ENCODE measurements at places on chromosomes 12 and 14.
A peak's percentile ranks its signal among the peaks of the same experiment; 100 is the strongest.

DNA sequence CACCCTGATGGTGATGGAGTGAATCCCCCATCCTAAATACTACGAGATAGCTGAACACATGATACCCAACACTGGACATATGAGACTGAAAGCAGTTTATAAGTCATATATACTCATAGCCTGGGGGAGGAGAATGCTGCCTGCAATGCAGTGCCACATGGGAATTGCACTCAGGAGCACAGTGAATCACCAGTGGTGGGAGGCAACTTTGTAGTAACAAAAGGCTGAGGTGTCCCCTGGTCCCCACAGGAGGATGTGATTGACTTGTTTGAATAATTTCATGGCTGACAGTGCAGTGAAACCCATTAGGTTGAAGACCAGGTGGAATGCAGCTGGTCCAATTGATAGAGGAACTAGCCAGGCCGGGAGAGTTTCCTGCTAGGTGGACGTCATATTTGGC lies 20.2 kb downstream of the CCDC38 start:
- no peak for DNase-seq

- no peak for DNase-seq
Observed at GRCh38 chr12:16344269-16344668, 3.2 kb upstream of the MGST1 start.

GRCh38 chr14:77037215-77037937 lies 8.9 kb upstream of the IRF2BPL start:
- DNase-seq = no peak

- DNase-seq = no peak
Observed at GRCh38 chr14:102094101-102094500, 7.3 kb upstream of the HSP90AA1 start.

- DNase-seq = no peak
Observed at GRCh38 chr14:34684578-34684977, 29.8 kb downstream of the CFL2 start.

GRCh38 chr12:3049176-3049575 lies 28.0 kb upstream of the TSPAN9 start:
- no peak for DNase-seq

- DNase-seq = no peak
Observed at GRCh38 chr14:68593806-68594536, 198.9 kb downstream of the ZFP36L1 start.

DNA sequence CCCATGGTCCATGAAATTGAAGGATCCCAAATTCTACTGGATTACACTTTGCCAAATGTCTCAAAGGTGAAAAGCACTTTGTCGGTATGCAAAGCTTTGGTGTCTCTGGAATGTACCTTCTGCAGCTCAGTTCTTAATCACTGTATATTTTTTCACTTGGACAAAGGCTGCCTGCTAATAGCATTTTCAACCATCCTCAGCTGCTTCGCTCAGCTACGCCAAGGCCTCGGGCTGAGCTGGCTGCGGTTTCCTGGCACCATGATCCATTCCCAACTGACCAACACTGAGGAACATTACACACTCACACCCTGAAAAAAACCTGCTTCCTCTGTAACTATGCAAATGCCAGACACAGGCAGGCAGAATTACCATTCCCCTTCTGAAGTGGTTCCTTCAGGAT lies 335.2 kb downstream of the DPF3 start:
- no peak for DNase-seq

DNA sequence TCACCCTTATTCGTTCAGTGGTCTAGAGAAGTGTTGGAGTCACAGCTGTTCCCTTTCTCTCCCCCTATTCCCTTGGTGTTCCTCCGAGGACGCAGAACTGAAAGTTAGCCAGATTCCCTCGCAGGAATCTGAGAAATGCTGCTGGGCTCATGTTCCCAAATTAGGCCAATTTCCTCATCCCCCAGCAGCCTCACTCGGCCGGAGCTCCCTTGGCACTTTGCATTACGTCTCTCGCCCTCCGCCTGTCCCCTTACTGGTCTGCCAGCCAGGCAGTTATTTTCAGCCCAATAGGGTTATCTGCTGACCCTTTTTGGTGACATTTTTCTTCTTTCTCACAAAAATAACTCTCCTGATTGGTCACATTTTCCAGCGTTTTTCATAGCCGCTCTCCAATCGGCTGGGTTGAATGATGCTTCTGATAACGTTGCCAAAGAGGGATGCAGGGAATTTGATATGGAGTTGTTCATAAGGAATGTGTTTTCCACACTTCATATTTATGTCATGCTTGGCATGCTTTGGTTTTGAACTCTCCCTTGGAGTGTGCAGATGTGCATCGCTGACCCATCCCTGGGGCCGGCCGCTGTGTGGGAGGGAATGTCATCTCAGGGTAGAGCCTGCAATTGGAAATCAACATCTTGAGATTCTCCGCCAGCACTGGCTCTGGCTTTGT lies 9.9 kb downstream of the IFT43 start:
- DNase-seq = no peak

GRCh38 chr12:95787274-95787818 lies 3.2 kb downstream of the NTN4 start:
- DNase-seq = no peak

- no peak for DNase-seq
Observed at GRCh38 chr14:65019944-65020566, 33.4 kb downstream of the FNTB start.

- no peak for DNase-seq
Observed at GRCh38 chr12:54689034-54689372, 40.8 kb upstream of the DCD start.

DNA sequence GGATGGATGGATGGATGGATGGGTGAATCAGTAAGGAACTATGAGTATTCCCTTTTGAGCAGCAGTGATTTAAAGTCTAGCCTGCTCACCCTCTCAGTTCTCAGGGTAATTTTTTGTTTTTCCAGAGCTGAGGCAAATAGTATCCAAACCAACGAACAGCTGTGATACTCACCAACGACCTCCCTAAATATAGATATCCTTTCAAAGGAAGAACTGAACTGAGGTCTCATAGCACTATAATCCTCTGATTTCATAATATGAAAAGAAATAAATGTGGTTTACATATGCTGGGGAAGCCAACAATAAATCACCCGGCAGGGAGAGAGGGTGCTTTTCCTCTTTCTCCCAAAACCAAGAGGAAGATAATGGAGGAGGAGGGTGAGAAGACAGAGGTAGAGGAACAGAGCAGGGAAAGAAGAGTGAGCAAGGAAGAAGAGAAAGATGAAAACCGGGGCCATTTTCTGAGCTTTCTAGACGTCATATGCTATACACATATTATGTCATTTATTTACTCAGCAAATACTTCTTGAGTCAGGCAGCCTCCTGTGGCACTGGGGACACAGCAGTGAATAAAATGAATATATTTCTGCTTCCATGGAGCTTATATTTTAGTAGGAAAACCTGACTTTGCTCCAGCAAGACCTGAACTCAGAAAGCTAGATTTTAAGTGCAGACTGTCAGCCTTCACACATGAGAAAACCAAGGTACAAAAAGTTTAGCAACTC lies 710.7 kb upstream of the TBX3 start:
- DNase-seq = no peak

DNA sequence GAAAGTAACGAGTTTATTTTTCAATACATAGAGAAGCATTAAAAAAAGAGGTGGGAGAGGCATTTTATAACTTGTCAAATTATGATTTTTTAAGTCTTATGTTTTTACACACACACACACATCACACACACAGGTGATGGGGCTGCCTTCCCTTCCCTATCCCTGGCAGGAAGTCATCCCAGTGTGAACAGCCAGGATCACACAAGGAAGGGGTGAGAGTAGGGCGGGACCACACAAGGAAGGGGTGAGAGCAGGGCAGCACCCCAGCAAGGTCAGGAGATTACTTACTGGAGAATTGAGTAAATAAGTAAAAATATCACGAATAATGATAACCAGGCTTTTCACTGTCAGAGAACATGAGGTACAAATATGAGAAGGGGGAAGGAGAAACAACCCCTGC lies 372.6 kb downstream of the SEC23A start:
- DNase-seq = no peak

GRCh38 chr12:128549601-128550218 lies 274.0 kb downstream of the SLC15A4 start:
- DNase-seq = no peak

GRCh38 chr12:92650228-92650822 lies 52.5 kb upstream of the PLEKHG7 start:
- DNase-seq = no peak

DNA sequence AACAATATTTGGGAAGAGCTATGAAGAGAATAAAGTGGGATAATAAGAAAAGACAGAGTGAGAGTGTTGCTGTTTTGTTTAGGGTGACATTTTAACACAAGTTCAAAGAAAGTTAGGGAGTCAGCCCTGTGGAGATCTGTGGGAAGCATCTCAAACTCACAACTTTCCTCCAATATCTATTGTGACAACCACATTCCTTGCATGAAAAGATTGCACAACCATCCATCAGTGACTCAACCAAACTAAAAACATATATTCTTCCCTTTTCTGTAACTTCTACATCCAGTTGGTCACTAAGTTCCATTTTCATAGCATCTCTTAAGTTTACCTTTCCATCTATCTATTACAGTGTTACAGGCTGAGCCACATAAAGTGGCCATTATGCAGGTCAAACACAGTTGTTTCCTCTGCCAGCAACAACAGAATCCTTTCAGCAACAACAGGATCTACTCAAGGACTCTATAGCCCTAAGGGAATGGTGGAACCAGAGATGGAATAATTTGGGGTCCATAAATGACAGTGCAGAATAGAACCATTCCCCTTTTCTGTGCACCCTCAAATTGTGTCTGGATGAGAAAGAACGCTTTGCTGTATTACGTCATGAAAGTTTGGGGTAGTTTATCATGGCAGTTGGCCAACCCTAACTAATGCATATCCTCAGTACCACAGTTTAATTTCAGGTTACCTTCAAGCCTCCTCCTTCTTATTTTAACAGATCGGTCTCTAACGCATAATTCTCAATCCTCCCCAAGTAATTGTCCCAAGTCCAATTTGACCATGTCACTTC lies 118.8 kb downstream of the ST8SIA1 start:
- no peak for DNase-seq

DNA sequence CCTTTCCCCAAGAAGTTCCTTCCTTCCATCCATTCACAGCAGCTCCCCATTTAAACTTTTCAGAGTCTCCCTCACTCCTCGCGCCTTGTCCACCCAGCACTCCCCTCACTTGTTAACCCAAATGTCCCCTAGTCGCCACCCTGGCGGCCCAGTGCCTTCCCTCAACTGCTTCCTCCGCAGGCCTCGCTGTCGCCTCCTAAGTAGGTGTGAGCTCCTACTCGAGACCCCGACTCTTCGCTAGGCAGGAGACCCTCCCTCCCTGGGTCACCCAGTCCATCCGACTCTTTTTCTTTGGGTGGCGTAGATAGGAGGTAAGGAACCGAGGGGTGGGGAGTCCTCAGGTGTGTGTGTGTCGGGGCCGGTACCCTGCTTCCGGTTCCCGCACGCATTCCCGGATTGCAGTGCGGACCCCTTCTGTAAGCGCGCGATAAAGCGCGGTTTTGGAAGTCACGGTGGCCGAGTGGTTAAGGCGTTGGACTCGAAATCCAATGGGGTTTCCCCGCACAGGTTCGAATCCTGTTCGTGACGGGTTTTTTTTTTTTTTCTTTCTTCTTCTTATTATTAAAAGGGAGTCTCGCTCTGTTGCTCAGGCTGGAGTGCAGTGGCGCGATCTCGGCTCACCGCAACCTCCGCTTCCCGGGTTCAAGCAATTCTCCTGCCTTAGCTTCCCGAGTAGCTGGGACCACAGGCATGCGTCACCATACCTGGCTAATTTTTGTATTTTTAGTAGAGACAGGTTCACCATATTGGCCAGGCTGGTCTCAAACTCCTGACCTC lies 823 bp upstream of the SMARCC2 start:
- DNase-seq = peak; percentile 62

DNA sequence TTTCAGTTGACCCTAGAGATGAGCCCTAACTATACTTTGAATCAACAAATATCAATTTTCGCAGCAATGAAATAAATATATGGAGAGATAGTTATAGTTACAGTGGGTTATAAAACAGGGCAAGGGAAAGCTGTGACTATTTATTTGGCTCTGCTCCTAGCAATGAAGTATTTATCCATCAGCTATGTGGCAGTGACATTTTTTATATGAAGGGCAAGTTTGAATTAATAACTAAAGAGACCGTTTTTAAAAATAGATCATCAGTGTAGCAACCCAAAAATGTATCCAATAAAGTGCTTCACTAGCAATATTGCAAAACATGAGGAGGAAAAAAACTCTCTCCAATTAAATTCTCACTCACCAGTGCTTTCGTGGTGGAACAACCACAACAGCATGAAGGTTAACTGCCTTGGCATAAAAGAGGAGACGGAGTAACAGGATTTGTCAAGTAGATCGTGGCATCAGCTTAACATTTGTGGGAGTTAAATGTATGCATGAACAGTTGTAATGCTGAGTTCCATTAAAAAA lies 58.1 kb upstream of the NUDT4 start:
- DNase-seq = no peak

DNA sequence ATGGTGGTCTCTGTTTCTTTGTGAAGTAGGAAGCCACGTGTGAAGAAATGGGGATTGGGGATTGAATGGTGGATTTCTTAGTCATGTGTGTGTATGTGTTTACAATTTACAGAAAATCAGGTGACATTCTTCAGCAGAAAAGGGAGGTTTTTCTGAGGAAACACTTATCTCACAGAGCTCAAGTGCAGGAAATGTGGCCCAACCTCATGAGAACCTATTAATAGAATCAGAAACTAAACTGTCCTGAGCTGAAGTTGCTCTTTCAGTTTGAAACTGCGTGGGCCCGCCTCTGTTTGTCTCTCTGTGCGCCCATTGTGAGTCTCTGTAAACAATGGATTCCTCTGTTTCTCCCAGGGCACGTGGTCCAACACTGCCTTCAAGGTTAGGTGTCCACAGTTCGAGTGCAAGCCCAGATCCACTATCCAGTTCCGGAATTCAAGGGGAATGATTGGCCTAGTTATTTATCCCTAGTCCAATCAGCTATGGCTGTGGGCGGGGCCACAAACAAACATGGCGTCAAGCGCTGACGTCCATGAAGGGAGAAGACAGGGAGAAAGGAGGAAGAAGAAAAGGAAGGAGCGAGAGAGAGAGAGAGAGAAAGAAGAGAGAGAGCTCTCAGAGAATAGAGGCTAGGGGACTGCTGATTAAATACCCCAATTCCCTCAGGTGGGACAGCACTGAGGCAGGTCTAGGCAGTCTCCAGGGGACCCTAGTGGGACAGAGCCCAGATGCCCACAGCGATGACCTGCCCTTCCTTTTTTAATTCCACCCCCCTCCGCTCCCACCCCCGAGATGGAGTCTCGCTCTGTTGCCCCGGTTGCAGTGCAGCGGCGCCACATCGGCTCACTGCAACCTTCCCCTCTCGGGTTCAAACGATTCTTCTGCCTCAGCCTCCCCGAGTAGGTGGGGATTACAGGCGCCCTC lies 31.4 kb upstream of the C12orf76 start:
- peak; percentile 62 for DNase-seq

- DNase-seq = peak; percentile 43
Observed at GRCh38 chr12:26884765-26885576, 52.0 kb upstream of the ITPR2 start.

Data from GM19239 (cell line).